ENCODE measurements at places on chromosomes 13 and 19.

GRCh38 chr13:32426191-32426989, 1.5 kb downstream of the N4BP2L1 start:
- no peak for DNase-seq

- no peak for DNase-seq
Measured at GRCh38 chr13:41356786-41357185, 45.7 kb downstream of the NAA16 start.

DNA sequence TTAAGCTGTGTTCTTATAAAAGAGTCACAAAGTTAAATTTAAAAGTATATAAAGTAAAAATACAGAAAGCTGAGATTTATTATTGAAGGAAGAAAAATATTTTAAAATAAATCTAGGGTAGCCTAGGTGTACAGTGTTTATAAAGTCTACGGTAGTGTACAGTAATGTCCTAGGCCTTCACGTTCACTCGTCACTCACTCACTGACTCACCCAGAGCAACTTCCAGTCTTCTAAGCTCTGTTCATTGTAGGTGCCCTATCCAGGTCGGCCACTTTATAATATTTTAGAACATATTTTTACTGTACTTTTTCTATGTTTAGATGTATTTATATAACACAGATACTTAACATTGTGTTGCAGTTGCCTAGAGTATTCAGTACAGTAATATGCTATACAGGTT, 47.4 kb downstream of the NDFIP2 start:
- DNase-seq = no peak

DNA sequence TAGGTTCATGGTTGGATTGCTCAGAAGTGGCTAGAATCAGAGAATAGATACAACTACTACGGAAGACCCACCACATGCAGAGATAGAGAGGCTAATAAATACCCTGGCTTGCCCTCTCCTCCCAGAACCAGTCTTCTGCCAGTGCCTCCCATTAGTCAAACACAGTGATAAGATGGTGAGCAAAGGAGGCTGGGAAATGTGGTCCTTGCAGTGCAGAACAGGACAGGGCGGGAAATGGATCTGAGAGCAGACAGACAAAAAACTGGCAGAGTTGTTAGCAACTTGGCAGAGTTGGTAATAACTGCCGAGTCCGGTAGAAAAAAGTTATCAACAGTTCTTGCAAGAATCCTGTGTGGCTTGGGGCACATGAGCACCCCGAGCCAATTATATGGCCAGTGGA, 8.7 kb downstream of the KLK1 start:
- DNase-seq = no peak

DNA sequence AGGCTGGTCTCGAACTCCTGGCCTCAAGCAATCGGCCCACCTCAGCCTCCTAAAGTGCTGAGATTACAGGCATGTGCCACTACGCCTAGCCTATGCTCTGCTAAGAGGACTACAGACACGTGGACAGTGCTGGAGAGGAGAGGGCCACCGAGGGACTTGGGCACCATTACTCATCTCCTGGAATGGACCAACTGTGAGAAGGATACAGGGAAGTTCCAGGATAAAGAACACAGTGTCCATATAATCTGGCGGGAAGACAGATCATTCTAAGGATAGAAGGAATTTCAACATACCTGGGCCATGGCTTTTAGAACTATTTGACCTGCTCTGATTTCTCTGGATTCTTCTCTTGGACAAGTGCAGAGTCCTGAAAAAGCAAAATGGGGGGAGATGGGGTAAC, 12.8 kb downstream of the ZNF565 start:
- no peak for DNase-seq

DNA sequence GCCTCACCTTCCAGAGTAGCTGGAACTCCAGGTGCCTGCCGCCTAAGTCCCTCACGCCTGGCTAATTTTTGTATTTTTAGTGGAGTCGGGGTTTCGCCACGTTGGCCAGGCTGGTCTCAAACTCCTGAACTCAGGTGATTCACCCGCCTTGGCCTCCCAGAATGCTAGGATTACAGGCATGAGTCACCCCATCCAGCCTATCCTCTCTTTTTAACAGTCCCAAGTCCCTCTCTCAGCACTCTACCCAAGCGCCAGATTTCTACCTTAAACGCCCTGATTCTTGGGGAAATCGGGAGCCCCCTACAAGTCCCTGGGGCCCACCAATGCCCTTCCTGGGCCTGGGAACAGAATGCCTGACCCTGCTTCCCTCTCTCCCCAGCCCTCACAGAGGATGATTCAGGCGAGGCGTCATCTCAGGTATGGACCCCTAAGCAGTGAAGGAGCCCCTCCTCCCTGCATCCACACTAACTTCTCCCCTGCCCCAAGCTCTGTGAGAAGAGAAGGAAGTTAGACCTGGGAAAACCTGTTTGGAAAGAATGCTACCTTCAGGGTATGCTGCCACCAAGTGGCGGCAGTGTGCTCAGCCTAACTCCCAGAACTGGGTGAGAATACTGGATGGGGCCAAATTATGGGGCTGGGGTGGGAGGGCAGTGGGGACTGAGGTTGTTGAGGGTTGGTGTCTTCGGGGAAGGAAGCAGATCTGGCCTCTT, 20.8 kb upstream of the EBI3 start:
- DNase-seq = no peak

DNA sequence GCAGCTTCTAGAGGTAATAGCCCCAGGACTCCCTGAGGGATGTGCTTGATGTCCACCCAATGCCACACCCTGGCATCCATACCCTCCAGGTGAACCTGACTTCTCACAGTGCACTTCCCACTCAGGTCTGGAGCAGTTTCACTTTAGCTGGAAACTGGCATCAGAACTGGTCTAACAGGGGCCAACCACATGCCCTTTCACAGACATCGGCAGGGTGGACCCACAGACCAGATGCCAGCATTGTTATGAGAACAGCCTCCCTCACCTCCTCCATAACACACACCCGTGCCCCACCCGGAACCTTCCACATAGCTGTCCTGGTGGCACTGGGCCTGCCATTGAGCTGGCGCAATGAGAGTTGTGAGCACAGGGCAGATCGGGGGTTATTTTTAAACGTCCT, 77.4 kb upstream of the GPR12 start:
- DNase-seq = no peak

DNA sequence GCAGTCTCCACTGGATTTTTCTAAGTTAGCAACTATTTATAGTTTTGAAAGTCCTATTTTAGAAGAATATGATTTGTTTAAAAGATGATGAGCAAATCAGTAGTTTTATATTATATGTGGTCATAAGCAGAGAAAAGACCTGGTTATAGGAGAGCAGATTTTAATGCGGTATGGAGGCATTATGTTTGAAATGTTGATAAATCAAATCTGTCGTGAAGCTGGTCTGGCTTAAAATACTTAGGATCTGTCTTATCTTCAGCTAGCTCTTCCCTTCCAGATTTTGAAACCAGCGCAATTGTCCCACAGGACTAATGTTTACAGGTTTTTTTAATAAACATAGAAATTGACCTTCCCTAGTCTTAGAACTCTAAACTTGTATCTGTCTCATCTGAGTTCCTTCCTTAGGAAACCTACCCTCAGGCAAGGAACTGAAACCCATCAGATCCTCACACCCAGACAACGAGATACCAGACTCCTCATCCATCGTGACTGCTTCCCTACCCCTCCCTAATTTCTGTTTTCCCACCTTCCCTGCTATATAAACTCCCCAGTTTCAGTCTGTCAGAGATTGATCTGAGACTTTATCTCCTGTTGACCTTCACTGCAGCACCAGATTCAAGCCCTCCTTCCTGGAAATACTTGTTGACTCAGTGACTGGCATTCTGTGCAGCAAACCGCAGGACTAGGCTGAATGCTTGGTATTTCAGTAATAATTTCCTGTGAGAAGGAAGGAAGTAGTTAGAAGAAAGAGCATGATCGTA, 37.8 kb upstream of the CXCL17 start:
- peak; percentile 63 for DNase-seq

DNA sequence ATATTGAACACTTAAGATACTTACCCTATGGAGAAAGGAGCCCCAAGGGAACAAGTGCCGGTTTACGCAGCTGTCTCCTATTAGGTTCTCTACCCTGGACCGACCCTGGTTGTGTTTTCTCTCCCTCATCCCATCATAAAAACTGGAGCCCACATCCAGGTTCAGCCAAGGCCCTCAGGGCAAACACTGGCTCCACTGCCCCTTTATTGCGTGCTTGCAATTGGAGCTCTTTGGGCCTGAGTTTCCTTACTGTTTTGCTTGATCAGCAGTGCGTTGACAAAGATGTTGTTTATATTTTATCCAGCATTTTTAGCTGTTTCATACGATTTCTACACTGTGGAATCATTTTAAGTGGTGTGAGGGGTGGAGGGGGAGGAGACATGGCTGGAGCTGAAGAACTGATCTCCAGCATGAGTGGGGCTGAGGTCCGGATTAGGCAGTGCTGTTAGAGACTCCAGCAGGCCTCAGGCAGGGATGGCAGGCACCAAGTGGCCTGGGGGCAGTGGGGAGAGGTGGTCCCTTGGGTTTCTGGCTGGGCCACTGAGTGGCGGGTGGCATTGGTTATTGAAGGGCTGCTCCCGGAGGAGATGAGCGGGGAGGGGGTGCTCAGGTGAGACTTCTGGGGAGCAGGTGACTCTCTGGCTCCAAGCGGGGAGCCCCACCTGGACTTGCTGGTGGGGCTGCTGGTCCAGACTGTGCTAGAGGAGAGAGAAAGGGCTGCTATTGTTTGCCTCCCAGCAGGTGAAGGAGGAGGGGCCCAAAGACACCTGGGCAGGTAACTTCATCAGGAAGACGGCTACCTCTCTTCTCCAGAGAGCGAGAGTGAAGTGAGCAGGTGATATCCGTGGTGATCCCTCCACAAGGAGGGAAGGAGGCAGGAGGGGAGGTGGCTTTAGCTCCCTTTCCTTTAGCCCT, 62.4 kb upstream of the RNF113B start:
- no peak for DNase-seq

DNA sequence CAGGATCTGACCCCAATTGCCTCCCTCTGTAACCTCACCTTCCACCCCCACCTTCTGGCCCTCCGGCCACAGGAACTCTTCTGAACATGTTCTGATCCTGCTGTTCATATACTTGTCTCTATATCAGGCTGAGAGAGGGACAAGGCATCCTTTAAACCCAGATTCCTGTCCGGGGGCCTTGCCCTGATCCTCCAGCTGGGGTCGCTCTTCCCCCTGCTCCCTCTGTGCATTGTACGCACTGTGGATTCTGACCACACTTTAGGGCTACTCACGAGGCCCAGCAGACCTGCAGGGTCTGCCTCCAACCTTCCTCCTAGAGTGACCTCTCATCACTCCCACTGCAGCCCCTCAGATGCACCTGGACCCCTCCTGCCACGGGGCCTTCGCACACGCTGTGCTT, 269.3 kb downstream of the UQCRFS1 start:
- DNase-seq = no peak

- peak; percentile 43 for DNase-seq
Measured at GRCh38 chr19:34808566-34808965, 35.6 kb upstream of the ZNF599 start.

- DNase-seq = no peak
Measured at GRCh38 chr19:39251081-39251480, 2.4 kb upstream of the IFNL4 start.

DNA sequence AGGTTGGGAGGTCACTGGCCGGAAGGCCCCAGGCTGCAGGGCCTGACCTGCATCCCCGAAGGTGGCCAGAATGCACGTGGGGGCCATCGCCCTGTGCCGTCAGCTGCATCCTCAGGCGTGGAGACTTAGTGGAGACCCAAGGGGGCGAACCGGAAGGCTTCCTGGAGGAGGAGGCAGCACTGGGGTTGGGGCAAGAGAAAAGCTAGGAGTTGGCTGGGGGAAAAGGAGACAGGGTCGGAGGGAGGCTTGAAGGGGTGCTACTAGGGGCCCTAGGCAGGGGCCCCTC, 1.4 kb upstream of the YJEFN3 start:
- DNase-seq = no peak

DNA sequence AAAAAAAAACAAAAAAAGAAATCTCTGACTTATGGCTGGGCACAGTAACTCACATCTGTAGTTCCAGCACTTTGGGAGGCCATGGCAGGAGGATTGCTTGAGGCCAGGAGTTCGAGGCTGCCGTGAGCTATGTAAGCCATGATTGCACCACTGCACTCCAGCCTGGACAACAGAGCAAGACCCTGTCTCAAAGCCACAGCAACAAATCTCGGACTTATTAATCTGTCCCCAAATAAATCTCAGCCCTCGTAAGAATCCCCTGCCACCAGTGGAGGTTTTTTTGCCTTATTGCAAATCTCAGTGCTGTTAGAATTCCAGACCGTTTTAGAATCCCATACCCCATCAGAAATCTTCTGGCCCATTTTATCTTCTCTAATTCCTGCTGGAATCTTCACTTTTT, 4.9 kb downstream of the SHKBP1 start:
- no peak for DNase-seq

DNA sequence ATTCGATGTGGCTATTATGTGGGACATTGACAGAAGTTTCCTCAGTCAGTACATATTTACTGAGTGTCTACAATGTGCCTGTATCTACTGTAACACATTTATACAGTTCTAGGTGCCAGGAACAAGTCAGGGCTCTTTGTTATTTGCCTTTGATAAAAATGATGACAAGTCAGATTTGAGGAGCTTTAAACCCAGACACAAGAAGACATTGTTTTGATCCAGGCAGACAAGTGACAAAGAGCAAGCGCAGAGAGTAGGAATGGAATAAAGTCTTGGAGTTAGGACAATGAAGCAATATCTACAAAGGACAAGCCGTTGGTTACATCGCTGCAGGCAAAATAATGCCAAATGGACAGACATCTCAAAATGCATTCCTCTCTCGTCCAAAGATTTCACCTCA, 70.1 kb downstream of the ITGBL1 start:
- no peak for DNase-seq

- DNase-seq = peak; percentile 83
Measured at GRCh38 chr13:36706755-36707154, 32.9 kb downstream of the SERTM1 start.

GRCh38 chr19:49430678-49431329, 5.6 kb downstream of the GFY start:
- no peak for DNase-seq

DNA sequence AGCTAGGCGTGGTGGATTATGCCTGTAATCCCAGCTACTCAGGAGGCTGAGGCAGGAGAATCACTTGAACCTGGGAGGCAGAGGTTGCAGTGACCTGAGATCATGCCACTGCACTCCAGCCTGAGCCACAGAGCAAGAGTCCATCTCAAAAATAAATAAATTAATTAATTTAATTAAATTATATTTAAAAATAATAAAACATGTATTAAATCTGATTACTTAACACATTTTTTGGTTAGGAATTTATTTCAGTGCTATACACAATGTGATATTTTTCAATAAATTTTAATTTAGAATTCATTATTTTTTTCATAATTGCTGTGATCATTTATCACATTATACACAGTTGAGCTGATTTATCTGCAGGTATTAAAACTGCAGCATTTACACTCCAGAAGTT, 1101.5 kb upstream of the MIR17HG start:
- no peak for DNase-seq

GRCh38 chr13:101942038-101942437, 459.8 kb downstream of the FGF14 start:
- peak; percentile 52 for DNase-seq
